ENCODE measurements at places on chromosomes 5 and 9. TPM values are rescaled to one million over a fixed set of nuclear protein-coding genes. Genes with fewer than 3 reads are reported as not detected.
A peak's percentile ranks its signal among the peaks of the same experiment; 100 is the strongest.

GRCh38 chr5:54760182-54760935 is 225.0 kb downstream of the ESM1 start:
- DNase-seq = peak; percentile 69

Gene NSD1
- total RNA-seq = 11.5 TPM

DNA sequence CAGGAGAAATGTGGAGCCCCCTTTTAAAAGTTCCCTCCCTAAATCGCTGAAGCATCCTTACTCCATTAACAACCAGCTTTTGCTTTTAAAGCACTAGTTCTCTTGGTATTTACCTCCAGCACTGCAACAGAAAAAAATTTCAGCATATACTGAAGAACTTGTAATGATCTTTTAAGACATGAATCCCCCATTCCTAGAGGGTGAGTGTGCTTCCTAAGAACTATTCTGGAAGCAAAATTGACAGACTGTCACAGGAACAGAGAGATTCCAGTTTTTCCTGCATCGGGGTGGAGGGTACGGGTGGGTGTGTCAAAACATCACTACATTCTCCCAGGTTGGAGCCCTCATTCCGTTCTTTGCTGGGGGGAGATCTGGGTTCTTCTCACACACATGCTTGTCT is 151.9 kb downstream of the EBF1 start:
- DNase-seq = no peak

Gene ANKRD34B
- total RNA-seq = not detected

GRCh38 chr9:7534211-7534935 is 265.2 kb downstream of the DMAC1 start:
- no peak for DNase-seq

DNA sequence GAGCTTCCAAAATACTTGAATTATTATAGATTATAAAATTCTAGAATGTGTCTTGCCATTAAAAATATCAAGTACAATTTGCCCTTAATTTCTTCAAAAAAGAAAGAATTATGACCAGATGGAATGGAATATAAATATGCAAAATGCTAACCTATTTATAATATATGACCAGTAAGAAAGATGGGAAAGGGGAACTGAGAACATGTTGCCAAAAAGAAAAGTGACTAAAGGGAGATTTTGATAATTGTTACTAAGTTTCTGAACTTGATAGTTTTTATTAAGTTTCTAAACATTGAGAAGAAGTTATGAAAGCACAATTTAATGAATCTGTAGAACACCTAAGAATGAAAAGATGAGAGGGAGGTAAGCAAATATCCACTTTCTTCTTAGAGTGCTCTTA is 188.4 kb upstream of the NR4A3 start:
- no peak for DNase-seq

Gene SLC6A19
- total RNA-seq = not detected

DNA sequence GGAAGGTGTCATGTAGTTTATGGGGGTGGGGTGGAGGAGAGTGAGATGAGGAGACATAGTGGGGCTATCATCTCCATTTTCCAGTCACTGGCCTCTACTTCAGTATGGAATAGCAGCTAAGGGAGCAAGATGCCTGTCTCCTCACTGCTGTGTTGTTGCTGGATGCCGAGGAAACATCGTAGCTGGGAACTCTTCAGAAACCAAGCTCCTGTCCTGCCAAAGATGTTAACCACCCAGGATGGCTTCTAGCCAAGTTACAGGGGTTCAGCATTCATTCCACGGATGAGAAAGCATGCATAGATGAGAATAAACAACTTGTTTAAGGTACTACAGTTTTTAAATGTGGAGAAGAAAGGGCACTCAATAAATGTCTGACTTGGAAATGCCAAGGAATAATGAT is 226.5 kb downstream of the ASTN2 start:
- DNase-seq = no peak

Gene SPATA31D4
- not detected for total RNA-seq

- DNase-seq = peak; percentile 36
These were observed 11.3 kb upstream of the GRHPR start for GRCh38 chr9:37410969-37411785.

DNA sequence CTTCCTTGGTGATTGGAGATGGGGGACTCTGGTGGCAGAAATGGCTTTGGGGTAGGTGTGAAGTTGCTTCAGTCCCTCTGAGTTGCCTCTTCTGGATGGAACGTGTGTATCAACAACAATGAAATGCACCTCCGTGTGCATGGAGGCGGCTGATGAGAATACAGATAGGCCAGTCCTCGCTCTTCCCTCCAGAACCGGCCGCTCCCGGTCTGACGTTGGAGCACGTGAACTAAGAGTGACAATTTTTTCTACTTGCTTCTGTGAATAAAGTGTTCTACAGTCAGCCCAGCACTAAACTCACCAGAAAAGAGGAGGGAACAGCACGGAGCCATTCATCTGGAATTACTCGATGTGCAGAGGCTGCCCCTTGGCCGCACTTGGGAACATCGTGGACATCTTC is 90.7 kb downstream of the ANKRD33B start:
- DNase-seq = no peak

DNA sequence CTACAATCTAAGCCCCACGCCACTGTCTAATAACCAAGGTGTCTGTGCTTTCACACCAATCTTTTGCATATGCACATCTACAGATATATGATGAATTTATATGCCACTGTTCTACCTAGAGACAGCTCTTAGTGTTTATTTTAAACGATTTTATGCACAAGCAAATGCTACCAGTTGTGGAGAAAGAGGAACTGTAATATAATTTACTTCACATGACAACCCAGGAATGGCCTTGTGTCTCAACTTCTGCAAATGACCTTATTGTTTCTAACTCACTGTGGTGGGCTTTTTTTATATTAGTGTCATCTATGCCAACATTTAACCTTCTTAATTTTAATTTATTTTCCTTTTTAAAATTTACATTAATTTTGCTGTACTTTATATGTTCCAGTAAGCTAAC is 531.1 kb upstream of the TLE4 start:
- DNase-seq = no peak

Gene CXCL14
- not detected for total RNA-seq

DNA sequence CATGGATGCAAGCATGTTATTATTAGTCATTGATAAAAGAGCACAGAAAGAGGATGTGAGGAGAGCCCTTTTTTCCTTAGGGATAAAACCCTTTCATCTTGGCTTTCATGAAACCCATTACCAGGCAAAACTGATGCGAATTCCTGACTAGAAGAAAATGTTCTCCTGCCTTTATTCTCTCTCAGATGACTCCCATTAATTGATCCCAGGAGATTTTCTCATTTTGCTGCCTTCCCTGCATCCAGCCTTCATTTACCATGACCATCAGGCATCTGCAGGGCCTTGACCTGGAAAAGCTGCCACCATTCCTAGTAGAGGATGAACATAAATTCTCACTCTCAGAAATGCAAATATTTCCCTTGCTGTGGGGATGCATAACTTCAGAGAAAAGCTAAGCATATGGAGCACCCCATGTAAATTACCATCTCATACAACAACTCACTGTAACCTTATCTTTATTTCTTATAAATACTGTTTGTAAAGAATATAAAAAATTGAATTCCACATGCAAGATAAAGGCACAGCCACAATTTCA is 176.5 kb downstream of the PDE4D start:
- DNase-seq = no peak

GRCh38 chr5:15687401-15687800 is 187.4 kb downstream of the FBXL7 start:
- DNase-seq = no peak

Gene GIN1
- total RNA-seq = 4.6 TPM

Gene RAB3C
- not detected for total RNA-seq

Gene FLT4
- total RNA-seq = not detected

- DNase-seq = no peak
These were observed 91.1 kb upstream of the NR3C1 start for GRCh38 chr5:143494595-143494994.

DNA sequence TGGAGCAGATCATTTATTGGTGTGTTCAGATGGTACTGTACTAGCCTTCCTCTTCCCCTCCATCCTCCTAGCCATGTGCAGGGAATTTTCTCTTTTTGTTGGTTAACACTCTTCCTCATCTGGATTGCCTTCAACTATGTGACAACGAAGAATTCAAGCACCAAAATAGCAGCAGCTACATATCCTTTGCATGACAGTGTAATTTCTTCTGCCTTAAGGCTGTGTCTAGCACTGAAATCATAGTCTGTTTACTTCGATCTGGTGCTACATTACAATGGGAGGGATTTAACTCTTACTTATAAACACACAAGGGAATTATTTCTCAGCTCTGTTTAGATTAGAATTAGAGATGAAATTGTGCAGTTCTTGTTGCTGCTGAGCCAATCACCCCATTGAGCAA is 260.4 kb downstream of the ARL15 start:
- peak; percentile 63 for DNase-seq

- DNase-seq = peak; percentile 62
These were observed 32.6 kb upstream of the ANXA1 start for GRCh38 chr9:73118898-73119554.

GRCh38 chr9:130472184-130472705 is 27.5 kb downstream of the ASS1 start:
- DNase-seq = no peak

DNA sequence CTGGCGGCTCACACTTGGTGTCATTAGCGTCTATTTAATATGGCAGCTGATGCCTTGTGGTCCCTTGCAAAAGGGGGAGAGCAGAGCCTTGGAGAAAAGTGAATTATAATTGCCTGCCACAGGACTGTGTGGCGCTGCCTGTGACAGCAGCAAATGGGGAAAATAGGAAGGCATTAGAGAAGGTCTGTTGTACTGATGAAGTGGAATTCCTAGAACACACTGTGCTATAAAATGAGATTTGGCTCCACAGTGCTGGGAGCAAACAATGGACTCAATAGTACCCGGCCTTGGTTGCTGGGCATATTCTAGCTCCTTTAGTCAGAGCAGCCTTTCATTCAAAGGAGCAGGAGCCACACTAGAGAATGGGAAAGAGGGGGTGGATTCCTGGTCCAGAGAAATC is 21.3 kb downstream of the SEMA6A start:
- no peak for DNase-seq

- DNase-seq = no peak
These were observed 4.8 kb upstream of the SLC6A19 start for GRCh38 chr5:1196562-1196961.

GRCh38 chr5:153969563-153969895 is 69.2 kb downstream of the FAM114A2 start:
- DNase-seq = no peak

GRCh38 chr5:79929095-79929494 is 62.0 kb downstream of the MTX3 start:
- DNase-seq = no peak

Gene LVRN
- 0.20 TPM for total RNA-seq

Gene PCDHB12
- 0.88 TPM for total RNA-seq

- peak; percentile 75 for DNase-seq
These were observed 975 bp upstream of the NXNL2 start for GRCh38 chr9:88533951-88534455.

Gene QSOX2
- 9.1 TPM for total RNA-seq

- no peak for DNase-seq
These were observed 178.4 kb upstream of the MVB12B start for GRCh38 chr9:126147936-126148870.

DNA sequence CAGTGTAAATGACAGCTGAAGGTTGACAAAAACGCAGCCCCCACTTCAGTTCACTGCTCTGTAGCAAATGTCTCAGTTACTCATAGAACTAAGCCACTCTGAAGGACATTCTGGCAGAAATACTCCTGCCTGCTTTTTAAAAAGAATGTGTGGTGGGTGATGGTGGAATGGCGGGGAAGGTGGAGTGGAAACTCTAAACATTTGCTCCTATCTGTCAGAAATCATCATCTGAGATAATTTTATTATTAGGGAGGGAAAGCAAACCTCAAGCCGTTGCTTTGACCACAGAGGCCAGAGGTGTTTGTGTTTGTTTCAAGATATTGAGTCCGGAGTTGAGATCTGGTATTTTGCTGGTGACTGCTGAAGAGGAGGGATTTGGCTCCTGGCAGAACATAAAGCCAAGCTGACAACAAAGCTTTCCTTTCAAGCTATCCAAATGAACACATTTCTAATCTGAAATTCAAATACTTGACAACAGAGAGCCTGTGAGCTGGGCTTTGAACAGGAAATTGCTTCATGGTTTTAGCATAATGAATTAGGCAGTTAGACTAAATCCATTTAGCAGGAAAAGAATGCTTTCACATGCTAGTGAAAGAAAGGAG is 362.7 kb downstream of the CSNK1G3 start:
- DNase-seq = peak; percentile 54

DNA sequence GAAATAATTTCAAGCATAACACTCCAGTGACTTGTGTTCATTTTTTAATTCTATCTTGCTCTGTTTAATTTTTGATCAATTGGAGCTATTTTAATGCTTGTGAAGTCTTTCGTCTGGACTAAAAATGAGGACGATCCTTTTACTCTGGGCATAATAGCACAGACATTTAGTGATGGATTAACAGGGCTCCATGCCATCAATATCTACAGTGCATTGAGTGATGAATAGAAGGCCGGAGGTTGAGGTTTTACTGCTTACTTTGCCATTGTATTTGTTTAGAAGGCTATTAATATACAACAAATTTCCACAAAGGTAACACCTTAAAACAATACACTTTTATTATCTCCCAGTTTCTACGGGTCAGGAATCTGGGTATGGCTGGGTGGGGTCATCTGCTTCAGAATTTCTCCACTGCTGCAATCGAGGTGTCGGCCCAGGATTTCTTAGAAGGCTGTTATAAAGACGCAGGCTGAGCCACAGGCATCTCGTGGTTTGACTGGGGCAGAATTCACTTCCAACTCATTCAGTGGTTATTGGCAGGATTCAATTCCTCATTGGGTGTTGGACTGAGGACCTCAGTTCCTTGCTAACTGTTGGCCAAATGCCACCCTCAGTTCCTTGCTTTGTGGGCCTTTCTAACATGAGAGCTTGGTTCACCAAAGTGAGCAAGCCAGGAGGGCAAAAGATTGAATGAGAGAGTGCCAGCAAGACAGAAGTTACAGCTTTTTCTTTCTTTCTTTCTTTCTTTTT is 265.4 kb upstream of the VLDLR start:
- no peak for DNase-seq
